Stimulated activated CD8-positive, alpha-beta memory T cell treated with anti-CD3 and anti-CD28 coated beads, Interleukin-4, amount 100 ng/mL, for 4 hours (primary cell): ENCODE measurements at places on chromosomes 2 and 18.

DNA sequence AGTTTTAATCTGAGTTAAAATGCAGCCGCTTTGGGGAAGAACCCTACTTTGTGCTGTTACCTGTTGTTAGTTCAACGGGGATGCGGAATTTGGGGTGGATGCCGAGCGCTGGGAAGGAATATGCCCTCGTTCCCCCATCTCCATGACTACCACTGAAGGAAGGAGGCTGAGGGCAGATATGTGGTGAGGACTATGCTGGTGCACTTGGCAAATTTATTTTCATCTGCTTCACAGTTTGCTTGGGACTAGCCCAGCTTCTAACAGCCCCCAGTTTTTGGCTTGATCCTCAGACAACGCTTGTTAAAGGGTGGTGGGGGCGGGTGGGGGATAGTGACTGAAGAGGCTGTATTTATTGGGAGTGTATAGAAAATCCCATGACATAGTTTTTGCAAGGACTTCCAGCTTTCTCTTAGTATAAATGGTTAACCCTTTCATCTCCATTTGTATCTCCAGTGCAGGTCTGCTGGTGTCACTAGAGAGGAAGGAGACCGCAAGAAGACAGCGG, 100.8 kb downstream of the COLEC12 start:
- no peak for DNase-seq

DNA sequence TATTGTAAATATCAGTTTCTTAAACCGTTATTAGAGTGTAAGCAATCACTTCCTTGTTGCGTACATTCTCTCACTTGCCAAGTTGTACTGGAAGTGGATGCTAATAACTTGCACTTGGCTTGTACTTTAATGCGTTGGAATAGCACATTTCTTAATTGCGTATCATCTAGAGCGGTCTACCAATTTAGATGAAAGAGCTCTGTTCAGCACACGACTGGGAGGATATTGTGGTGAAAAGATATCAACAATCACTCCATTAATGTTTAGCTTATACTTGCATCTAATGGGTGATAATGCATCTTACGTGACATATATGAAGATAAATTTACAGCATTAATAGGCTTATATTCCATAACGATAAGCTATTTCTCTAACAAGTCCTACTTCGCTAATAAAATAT, 11.7 kb upstream of the TMEFF2 start:
- DNase-seq = no peak

- no peak for DNase-seq
These were observed 21.2 kb downstream of the ZSCAN30 start for GRCh38 chr18:35268821-35269220.

DNA sequence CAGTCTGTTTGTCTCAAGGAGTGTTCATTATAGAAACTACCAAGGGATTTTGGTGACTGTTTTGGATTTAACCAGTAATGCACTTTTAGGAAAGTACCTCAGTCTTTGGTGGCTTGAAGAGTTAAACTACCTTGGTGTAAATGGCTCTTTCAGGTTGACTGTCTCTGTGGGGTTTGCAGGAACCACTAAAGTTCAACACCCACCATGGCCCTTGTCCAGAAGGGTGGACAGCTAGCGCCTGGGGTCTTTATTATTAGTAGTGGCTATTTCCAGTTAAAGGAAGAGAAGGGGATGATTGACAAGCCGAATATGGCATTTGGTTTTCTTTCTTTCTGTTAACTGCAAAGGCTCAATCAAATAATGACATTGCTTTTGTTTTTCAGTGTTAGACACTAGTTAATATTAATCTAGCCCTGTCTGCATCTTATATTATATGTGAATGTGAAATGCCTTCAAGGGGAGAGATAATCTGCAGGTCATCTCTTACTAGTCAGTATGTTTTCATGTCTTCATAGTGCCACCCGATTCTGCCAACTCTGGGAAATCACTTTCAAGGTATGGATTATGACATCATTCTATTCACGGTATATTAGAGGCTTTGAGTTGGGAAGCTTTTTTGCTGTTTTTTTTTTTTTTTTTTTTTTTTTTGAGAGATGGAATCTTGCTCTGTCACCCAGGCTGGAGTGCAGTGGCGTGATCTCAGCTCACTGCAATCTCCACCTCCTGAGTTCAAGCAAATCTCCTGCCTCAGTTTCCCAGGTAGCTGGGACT, 56.4 kb downstream of the MAP4K4 start:
- no peak for DNase-seq

- DNase-seq = no peak
These were observed 388.6 kb upstream of the TNP1 start for GRCh38 chr2:217248312-217248935.

DNA sequence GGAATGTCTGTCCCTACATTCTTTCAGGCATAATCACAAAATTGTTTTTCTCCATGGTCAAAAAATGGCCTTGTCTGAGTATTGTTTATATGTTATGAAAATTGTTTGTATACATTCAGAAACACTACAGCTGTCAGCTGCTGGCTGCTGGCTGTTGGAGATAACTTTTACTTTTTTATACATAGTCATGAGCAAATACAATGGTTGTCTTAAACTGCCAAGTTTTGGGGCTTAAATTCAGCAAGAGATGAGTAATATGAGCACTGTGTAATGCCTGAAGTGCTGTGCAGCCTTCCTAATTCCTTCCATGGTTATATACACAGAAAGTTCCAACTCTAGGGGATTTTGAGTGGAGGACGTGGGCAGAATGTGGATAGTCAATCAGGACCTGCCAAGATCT, 168.9 kb upstream of the RMP24 start:
- DNase-seq = no peak

GRCh38 chr2:169027234-169027633, 3.9 kb downstream of the ABCB11 start:
- no peak for DNase-seq

DNA sequence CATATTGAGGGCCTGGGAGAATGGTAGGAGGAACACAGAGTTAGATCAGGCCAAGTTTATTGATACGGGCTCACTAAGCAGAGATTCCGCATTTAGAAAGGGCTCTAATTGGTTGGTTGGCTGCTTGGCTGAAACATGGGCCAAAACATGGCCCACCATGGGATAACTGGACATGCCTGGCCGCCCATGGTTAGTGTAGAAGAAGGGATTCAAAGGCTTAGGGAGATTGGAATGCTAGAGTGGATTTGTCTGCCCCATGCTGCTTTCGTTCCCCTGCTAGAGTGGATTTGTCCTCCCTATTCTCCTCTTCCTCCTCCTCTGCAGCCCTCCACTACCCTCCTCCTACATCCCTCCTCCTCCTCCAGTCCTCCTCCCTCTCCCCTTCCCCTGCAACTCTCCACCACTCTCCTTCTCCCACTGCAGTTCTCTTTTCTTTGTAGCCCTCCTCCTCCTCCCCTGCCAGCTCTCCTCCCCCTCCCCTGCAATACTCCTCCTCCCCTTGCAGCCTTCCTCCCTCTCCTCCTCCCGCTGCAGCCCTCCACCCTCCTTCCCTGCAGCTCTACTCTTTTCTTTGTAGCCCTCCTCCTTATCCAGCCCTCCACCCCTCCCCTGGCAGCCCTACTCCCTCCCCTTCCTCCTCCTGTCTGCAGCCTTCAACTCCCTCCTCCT, 17.2 kb downstream of the BOK start:
- DNase-seq = no peak

DNA sequence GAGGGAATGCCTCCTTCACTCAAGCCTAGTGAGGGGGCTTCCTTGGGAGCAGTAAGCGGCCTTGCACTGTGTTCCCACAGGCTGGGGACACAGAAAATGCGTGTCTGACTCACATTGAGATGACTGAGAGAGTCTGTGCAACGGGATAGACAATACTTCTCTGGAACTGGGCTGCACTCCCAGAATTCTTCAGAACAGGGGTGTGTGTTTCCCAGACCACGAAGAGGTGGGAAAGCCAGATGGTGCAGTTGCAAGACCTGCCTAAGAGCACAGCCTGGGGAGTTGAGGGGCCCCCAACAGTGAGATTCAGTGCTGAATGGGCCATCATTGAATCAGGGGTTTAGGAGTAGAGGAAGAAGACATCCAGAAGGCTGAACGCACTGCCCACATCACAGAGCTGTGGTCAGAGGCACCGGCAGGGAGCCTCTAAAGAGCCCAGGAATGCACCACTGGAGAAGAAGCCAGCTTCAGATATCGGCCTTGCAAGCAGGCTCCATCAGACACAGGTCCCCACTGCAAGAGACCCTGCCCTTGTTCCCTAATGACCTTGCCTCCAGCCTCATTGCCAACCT, 36.6 kb upstream of the MRPL19 start:
- no peak for DNase-seq

GRCh38 chr2:69565431-69565839, 78.1 kb downstream of the AAK1 start:
- peak; percentile 30 for DNase-seq

GRCh38 chr18:518081-518480, 17.6 kb upstream of the COLEC12 start:
- no peak for DNase-seq

DNA sequence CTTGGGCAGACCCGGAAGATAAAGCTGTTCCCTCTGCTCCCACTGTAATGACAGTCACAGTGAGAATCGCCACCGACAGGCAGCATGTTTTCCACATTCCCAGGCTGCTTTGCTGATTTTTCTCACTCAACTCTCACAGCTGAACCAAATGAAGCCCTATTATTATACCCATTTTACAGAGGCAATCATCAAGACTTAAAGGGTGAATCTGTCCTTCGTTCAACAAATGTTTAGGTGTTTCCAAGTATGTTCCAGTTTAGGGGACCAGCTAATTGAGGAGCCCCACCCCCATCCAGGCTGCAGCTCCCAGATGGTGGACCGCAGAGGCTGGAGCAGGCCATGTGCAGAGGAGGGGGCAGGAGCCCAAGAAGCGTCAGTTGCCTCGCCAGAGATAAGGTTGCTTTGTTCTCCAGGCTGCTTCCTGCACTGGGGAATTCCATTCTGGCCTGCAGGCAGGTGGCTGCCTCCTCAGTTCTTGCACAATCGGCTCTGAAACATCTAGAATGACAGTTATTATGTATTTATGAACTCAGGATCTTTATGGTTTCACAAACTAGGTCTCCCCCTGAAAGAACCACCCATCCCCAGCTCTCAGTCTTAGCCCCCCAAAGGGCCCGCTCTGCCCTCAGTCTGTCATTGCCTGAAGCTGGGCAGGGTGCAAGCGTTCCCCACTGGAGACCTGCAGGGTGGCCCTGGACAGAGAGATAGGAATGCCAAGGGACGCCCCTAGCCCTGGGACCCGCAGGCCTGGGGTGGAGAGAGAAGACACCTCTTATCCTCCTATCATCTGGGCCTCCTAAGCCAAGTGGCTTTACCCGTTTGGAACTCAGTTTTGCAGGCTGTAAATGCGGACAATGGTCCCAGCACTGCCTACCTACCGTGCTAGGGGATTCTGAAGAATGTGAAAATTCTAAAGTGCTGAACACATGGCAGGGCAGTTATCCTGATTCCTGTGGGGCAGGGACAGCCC, 49.1 kb upstream of the MYCN start:
- DNase-seq = no peak

DNA sequence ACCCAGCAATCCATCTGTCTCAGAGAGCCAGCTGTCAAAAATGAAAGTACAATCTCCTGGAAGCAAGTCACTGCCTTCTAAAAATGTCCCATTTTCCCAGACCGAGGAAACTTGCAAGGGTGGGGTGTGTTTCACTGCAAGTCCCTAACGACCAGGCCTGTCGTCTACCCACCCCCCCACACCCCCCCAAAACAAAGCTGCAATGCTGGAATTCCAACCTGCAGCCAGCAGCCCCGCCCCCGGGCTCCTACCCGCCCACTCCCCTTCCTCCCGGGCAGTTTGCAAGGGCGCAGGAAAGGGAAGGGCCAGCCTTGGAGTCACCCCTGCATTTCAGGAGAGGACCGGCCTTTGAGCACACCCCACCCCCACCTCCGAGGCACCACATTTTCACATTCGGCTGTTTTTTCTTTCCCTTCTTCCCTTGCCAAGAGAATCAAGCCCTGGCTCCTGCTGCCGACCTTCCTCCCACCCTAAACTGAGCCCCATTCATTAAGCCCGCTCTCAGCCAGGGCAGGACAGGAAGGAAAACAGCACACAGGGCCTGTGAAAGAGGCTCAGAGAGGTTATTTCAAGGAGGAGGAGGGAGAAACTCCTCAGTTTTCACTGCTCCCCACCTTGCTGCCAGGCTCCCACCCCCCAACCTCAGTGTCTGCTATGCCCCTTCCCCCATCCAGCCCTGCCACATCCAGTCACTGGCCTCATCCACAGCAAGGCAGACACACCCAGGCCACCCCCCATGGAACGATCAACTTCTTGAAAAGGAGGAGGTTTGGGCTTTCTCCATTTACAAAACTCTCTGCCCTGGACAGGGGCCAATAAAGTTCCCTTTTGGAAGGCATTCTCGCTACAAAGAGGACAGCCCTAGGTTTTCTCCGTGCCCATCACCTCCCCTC, 11.3 kb downstream of the SMAD7 start:
- no peak for DNase-seq
